Stimulated activated CD4-positive, alpha-beta T cell treated with anti-CD3 and anti-CD28 coated beads, Interleukin-1b, Interleukin-23, amount 100 ng/mL, for 48 hours (primary cell): ENCODE measurements at places on chromosomes 2 and 18.

DNA sequence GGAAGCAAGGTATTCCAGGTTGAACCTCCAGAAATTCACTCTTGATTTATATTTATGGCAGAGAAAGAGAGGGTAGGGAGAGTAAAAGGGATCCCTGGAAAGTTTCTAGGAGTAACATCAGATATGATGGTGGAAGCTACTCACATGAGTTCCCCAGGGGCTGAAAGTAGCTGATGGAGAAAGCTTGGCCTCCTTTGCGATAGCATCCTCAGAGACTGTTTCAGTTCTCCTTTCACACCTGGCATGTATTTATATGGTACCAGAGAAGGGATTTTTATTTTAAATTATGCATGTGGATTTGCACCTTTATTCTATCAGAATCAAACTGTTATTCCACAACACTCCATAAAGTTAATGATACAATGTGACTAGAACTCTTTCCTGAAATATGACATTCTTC is 126.3 kb upstream of the OSR1 start:
- no peak for DNase-seq

DNA sequence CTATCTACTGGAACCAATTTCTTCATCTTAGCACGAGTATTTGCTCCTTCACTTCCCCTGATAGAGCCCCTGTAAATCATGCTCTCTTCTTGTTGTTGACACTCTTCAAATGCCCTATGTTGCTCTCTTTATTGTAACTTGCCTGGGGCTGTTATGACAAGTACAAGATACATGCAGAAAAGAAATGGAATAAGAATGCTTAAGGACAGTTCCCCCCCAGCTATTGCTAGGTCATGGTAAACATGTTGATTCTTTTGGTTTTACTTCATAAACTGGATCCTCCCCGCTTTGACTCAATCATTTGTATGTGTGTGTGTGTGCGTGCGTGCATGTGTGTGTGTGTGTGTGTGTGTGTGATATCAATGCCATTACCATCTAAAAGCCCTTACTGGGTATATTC is 368.5 kb upstream of the CNTNAP5 start:
- DNase-seq: no peak

GRCh38 chr2:13558368-13558767 is 841.6 kb downstream of the TRIB2 start:
- DNase-seq: no peak

DNA sequence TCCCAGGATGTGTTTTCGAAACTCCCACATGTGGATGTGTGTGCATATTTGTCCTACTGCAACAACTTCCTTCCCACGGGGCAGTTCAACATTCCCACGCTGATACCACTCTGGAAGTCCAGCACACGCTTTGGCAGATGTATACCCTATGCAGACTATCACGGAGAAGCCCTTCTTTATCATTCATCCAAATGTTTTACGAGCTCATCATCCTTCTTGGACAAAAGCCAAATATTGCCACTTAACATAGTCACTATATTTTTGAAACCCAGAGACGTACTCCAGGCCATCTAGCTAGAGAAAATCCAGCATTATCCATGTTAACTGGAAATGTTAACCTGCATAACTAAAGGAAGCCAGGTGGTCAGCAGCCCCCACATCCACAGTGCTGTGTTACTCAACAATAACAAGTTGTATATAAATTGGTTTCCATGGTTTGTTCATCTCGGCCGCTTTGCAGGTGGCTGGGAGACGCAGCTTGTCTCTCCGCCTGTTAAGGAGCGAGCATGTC is 131.5 kb downstream of the ZNF532 start:
- DNase-seq: no peak

DNA sequence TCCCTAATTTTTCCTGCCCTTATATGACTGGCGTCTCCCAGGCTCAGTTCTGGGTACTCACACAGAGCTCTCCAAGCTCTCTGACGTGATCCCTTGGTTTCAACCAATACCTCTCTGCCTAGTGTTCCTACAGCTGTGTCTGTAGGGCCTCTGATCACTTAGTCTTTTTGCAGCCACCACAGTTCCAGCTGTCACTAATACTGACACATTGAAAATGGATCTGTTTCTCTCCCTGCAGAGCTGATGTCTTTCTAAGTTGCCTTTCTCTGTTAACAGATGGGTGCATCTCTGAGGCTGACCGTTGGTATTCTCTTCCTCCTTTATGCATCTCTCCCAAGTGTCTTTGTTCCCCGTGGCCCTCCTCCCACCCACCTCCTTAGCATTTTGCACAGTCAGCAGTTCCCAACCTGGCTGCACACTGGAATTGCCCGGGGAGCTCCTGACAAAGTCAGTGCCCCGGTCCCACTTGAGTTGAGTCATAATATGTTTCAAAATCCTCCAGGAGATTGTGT is 62.5 kb downstream of the CERS6 start:
- DNase-seq: no peak

- DNase-seq: no peak
These were observed 19.2 kb upstream of the SPATA3 start for GRCh38 chr2:230976671-230977171.

DNA sequence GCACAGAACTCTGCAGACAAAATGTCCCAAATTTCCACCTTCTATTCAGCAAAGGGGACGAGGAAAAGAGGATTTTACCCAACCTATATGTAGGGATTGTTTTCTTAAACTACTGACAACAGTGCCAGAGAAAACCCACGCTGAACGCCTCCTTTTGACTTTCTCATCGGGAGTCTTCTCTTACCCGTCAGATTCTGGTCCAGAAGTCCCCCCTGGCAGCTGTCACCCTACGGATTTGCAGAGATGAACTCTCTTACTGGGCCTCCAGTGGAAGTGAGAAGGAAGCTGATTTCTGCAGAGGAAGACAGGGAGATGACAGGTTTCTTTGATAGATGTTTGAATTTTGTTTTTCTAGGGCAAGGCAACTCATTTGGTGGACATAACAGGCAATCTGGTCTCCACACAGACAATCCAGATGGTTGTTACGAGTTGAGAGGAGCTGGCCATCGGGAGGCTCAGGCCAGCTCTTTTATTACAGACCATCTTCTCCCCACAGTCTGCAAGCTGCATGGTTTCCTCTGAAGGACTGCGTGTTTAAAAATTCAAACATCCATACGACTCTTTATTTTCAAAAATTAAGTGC is 804.3 kb downstream of the RNF144A start:
- no peak for DNase-seq

- no peak for DNase-seq
These were observed 68.3 kb upstream of the ZNF397 start for GRCh38 chr18:35172451-35173035.

- DNase-seq: no peak
These were observed 144.7 kb upstream of the ITGA4 start for GRCh38 chr2:181312515-181312927.

GRCh38 chr2:186108470-186108869 is 369.9 kb downstream of the FSIP2 start:
- no peak for DNase-seq

GRCh38 chr2:105121434-105121833 is 83.6 kb downstream of the MRPS9 start:
- no peak for DNase-seq

- DNase-seq: no peak
These were observed 1.0 kb downstream of the DARS1 start for GRCh38 chr2:135984199-135985017.

DNA sequence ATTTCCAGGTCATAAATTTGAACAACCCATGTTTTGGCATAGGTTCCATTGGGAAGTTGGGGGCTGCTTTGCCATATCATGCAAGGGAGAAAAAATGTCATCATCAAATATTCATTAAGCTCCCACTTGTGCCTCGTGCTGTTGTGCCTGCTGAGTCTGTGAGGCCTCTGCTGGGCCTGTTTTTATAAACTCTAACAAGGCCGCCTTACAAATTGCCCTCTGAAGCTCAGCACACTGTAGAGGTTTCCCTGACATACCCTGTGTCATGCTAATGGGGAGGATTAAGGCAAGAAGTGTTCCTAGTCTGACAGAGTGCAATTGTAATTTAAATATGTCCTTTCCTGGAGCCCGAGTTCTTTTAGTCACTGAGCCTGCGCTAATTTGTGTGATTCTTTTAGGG is 17.6 kb downstream of the OSBPL6 start:
- DNase-seq: no peak

DNA sequence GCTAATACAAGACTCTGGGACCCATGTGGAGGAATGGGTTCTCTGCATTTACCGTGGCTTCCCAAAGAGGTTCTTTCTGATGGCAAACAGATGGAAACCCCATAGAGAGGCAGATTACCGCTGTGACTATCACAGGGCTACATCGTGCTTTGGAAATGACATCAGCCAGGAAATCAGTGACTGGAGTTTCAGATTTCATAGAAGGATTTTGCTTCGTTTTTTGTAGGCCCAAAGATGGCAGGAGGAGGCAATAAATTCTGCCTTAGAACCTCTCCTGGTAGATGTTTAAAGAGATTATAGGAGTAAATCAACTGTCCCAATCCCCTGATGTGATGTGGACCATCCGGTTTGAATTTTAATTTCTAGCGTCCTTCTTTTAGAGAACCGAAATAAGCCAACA is 214.1 kb downstream of the AGPS start:
- DNase-seq: no peak

DNA sequence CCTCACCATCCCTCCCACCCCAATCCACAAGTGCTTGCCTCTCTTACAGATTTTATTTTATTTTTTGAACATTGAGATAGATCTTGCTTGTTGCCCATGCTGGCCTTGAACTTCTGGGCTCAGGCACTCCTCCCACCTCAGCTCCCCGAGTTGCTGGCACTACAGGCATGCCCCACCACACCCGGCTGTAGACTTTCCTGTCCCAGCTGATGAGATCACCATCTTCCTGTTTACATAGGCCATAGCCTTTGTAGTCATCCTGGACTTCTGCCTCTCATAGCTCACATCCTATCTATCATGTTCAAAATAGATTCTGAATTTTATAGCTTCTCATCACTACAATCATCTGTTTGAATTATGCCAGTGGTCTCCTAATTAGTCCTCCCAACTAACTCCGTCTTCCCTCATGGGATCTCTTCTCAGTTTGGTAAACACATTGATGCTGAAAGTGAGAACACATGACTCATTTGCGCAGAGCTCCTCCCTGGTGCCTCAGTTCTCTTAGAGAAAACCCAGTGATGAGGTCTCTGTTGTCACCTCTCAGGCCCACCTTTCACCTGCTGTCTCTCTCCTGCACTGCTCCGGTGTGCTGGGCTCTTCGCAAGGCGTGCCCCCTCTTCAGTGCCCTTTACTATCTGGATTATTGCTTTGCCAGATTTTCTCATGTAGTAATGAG is 243.0 kb downstream of the ZNF407 start:
- no peak for DNase-seq

- no peak for DNase-seq
These were observed 107.6 kb upstream of the CYRIA start for GRCh38 chr2:16773080-16773713.

DNA sequence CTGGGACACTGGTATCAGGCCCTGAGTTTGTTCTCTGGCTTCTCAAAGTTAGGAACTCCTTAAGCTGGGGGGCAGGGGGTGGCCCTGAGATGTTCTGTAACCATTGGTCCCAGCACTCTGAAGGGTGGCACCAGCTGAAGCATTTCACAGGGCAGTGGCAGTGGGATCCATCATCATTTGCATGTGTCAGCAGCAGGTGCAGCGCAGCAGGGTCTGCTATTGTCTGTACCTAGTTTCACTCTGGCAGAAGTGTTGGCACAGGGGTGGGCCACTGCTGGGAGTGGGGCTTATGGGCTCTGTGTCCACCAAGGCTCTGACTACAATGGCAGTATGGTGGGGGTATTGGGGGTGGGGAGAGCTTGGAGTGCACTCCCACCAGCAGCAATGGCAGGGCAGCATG is 460.4 kb upstream of the ZNF804A start:
- DNase-seq: no peak

DNA sequence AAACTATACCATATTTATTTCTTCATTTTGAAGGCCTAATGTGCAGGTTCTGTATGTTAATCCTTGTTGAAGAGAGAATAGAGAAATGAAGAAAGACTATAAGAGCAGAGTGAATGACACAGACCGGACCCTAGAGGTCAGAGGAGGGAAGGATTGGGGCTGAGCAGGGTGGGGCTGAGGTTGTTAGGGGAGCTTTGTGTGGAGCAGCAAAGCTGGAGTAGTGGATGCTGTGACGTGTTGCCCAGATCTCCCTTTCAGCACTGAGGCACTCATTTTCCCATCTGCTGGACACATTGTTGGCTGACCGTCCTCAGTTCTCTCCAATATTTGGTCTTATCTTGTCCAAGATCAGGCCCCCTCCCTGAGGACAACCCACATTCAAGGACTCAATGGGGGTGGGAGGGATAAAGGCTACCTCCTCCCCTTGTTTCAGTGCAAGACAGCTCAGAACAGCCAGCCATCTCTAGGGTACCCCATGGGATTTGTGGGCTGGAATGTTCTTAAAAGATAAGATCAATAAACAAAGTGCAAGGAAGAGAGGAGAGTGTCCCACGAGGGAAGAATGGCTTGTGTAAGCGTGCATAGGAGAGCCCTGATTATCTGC is 143.6 kb downstream of the TDRD15 start:
- no peak for DNase-seq

DNA sequence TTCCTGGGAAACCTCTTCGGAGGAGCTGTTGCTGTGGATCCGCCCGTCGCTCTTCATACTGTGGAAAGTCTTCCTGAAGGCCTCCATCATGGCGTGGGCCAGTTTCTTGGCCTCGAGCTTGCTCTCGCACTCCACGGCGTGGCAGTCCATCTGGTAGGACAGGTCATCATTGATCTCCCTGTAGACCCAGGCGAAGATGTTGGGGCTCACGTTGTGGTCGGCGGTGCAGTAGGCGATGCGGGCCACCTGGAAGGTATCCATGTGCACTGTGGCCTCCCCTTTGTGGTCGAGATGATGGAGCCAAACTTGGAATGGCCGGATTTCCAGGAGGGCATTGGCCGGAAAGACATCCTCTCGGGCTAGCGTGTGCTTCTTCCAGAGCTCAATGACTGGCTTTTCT is 245.4 kb downstream of the PID1 start:
- no peak for DNase-seq

DNA sequence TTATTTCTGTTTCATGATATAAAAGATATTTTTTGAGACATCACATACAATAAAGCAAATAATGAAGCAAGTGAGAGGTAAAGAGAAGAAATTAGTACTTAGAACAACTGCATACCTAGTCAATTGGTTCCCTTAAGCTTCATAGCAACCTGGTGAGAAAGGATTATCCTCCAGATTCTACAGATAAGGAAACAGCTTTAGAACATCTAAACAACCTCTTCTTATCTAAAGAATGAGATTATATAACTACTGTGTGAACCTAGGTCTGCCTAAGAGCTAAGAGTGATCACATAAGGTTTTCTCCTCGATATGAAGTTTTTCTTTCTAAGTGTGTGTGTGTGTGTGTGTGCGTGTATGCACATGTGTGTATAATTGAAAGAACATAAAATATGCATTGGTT is 265.1 kb downstream of the NOL4 start:
- DNase-seq: no peak

DNA sequence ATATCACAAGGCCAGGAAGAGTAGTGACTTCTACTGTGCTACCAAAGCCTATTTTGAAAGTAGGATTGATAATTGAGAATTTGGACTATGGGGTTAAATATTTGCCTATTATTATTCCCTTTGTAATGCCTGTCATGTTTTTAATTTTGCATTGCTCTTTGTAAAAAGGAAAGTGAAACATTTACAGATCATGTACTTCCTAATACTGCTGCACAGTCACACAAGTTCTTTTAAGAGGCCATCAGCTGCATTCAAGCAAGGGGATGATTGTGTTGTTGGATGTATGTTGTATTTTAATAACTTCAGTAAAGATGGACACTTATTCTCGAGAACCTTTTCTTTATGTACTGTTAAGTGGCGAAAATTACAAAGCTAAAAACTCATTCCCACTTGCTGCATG is 70.1 kb downstream of the PLEKHA3 start:
- no peak for DNase-seq

- DNase-seq: no peak
These were observed 410.8 kb upstream of the ZNF804A start for GRCh38 chr2:184187421-184187971.

- DNase-seq: no peak
These were observed 288.3 kb upstream of the FBXO11 start for GRCh38 chr2:48194641-48195040.
